NCI-H526 (cell line): ENCODE measurements at places on chromosomes 16 and 17.

DNA sequence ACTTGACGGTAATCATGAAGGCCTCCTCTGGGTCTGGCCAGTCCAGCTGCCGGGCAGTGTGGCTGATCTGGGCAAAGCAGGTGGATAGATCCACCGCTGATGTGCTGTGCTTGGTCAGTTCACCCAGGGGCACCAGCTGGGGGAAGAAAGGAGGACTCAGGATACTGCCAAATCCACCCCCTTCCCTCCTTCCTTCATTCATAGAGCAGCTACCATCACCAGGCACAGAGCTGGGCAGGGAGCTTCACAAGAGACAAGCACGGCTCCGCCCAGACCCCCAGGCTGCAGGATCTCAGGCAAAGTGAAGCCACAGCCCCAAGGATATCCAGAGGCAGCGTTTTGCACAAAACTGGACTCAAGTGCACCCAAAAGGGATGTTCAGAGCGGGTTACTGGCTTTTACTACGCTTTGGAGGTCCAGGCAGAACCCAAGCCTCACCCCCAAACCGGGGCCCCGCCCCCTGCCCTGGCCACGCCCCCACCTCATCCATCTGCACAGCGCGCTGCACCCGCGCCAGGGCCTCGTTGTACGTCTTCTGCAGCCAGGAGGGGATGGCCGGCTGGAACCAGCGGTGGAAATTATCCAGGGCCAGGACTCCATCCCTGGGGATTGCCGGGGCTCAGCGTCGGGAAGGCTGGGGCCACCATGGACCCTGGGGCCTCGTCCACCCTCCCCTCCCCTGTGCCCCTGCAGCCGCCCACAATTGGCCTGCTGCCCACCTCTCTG lies 9.1 kb downstream of the UNC13D start:
- no peak for DNase-seq

DNA sequence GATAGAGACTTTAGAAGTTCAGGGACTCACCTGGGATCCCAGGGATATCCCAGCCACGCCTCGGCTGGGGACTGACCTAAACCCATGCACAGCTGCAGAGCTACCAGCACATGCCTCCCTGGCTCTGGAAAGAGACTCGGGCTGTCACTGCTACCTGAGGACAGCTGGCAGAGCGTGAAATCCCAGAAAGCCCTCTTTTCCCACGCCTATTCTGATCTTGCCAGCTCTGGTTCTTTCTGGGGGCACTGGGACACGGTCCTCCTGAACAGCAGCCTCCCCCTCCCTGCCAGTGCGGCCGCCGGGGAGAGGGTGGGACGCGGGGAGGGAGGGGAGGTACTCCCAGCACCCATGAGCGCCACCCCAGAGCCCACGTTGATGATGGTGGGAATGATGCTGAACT lies 10.8 kb downstream of the P2RX5 start:
- peak; percentile 27 for DNase-seq

- peak; percentile 42 for DNase-seq
Measured at GRCh38 chr16:31072540-31073141, 1.4 kb downstream of the ZNF668 start.

GRCh38 chr17:48177816-48178215 lies 70.2 kb downstream of the SNX11 start:
- no peak for DNase-seq

- DNase-seq: no peak
Measured at GRCh38 chr16:86067516-86067915, 168.6 kb downstream of the IRF8 start.

DNA sequence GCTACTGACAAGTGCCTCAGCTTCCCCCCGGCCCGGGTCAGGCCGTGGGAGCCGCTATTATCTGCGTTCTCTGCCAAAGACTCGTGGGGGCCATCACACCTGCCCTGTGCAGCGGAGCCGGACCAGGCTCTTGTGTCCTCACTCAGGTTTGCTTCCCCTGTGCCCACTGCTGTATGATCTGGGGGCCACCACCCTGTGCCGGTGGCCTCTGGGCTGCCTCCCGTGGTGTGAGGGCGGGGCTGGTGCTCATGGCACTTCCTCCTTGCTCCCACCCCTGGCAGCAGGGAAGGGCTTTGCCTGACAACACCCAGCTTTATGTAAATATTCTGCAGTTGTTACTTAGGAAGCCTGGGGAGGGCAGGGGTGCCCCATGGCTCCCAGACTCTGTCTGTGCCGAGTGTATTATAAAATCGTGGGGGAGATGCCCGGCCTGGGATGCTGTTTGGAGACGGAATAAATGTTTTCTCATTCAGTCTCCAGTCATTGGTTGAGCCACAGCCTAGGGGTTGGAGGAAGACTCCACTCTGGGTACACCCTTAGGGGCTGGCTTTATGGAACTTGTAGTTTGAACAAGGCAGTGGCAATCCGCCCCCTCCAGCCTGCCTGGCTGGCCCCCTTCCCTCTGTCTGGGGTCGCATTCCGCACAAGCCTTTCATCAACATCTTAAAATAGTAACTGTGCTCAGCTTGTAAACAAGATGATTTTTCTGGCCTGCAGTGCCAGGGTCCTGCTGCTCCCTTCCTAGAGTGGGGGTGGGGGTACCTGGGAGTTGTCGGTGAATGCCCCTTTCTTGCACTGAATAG lies 4.1 kb downstream of the SYNGR2 start:
- peak; percentile 25 for DNase-seq

DNA sequence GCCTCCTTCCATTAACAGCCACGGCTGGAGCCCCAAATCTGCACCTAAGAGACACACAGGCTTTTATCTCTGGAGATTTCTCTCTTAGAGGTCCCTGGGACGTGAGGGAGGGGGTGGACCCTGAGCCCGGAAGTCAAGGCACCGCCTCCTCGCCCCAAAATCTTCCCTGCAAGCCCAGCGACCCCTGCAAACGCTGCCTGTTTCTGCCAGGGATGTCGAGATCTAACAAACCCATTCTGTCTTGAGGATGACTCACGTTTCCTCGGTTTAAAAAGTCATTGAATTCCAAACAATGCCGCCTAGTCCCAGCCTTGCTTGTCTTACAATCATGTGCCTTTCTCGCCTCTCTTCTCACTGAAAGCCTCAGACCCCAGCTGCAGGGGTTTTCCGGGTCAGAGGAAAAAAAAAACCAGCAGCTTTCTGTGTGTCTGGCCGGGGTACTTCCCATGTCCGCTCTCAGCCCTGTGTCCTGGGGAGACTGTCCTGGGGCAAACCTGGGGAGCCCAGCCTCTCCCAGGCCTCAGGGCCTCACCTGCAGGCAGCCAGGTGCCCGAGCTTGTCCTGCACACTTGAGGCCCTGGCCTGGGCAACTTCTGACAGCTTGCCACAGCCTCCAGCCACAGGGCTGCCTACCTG lies 15.4 kb downstream of the ARL2BP start:
- DNase-seq: no peak

DNA sequence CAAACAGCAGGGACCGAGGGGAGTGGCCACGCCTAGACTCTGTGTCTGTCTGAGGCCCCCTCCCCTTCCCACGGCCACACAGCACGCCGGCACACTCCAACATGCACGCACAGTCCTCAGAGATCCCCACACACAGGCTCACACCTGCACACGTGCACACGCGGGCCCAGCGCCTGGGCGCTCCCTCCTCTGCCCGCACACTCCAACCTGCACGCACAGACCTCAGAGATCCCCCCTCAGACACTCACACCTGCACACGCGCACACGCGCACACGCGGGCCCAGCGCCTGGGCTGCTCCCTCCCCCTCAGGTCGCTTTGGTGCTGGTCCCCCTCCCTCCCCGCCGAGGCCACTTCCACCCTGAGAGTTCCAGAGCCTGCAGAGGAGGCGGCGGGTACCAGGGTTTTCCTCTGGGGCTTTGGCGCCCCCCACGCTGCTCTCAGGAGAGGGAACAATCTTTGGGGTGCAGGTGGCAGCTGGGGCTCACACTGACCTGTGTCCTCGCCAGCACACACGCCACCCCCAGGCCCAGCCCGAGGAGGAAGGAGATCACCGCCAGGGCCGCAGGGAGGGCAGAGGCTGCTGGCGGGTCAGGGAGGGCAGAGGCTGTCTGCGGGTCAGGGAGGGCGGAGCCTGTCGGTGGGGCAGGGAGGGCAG lies 1.6 kb downstream of the CD7 start:
- no peak for DNase-seq

DNA sequence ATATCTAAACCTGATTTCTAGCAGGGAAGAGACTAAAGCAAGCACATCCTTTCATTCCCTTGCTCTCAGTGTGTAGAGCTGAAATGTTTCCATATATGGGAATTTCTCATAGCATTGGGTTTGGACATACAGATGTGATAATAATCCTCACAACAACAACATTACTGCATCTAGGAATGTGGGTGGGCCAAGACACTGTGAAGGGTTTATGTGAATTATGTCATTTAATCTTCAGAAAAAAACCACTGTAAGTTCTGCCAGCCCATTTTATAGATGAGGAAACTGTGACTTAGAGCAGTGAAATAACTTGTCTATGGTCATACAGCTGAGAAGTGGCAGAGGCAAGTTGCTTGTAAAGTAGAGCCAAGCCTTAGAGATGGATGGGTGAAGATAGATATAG lies 5.2 kb downstream of the OMG start:
- DNase-seq: no peak

- no peak for DNase-seq
Measured at GRCh38 chr16:83343935-83344366, 463.8 kb upstream of the HSBP1 start.

DNA sequence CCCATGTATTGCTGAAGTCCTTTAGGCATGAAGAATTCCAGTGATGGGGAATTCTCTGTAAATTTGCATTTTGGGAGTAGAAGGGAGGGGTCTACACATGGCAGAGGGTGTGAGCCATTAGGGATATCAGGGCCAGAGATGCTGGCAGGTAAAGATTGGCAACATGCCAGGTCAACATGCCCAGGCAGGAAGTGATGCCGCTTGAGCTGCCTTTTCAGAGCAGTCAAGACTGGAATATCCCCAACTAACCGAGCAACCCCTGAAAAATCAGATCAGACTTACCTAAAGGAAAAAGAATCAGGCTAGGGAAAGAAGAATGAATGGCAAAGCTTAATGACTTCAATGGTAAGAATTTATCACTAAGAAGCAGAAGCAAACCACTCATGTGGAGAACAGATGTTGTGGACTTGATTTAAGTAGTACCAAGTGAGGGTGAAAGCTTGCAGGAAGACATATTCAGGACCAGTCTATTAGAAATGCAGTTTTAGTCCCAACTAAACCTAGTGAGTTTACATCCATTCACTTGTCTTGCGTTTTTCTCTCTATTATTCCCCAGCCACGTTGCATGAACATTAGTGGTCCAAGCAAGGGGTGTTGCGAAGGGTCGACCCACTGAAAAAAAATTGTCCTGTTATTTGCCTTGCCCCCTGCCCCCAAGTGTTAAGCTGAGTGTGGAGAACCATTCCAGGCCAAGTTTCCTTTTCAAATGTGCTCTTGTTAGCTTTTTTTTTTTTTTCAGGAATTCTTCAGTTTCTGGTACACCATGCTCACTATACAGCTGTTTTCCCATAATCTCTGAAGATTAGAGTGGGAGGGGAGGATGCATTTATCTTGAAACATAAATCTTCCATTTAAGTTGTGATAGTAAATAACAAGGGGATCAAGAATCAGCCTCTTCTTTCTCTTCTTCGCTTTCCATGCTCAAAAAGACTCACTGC lies 105.2 kb downstream of the ABCA8 start:
- no peak for DNase-seq

DNA sequence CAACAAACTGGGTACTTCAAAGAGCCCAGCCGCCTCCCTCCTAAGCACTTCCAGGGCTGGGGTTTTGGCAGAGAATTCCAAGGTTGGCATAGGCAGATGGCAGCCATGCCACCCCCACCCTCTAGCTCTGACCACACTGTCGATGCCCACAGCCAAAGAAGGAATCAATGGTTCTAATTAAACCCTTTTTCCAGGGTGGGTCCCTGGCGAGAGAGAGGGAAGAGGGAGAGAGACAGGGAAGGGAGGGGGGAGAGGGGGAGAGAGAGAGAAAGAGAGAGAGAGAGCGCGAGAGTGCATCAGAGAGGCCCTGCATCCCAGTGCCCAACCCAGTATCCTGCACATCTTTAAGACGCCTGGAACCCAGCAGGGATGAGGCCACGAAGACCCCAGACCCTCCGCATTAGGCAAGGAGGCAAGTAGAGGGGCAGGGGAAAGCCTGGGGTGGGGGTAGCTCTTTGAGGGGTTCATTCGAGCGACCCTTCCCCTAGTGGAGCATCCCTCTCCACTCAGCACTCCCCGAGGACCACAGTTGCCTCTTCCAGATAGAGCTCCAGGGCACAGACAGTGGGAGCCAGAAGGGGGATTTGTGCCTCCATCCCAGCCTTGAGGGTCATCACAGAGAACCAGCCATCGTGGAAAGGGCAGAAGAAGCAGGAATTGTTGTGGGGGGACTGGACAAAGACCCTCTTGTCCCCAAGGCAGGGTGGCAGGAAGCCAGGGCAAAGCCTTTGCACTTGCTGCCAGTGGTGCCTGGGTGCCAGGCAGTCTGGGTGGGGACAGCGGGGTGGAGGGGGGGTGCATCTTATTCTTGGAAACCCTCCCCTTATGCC lies 2.6 kb downstream of the SRCIN1 start:
- no peak for DNase-seq

GRCh38 chr16:3235856-3236669 lies 1.1 kb upstream of the ZNF200 start:
- peak; percentile 30 for DNase-seq

DNA sequence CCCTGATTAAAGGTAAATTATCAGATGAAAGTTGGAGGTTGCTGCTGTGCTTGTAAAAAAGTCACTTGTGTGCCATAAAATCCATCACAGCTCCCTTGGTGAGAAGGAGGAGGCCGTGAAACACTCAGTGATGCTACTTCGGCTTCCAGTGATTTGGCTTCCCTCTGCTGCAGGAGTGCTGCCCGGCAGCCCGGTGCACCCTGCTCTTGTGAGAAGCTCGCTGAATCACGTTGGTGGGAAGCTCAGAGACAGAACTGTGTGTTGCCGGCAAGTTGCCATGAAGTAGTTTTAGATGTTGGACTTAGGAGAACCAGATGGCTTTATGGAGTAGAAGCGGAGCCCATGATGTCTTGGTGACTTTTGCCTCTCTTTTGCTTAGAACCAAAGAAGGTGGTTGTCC lies 33.3 kb downstream of the MSI2 start:
- DNase-seq: no peak

DNA sequence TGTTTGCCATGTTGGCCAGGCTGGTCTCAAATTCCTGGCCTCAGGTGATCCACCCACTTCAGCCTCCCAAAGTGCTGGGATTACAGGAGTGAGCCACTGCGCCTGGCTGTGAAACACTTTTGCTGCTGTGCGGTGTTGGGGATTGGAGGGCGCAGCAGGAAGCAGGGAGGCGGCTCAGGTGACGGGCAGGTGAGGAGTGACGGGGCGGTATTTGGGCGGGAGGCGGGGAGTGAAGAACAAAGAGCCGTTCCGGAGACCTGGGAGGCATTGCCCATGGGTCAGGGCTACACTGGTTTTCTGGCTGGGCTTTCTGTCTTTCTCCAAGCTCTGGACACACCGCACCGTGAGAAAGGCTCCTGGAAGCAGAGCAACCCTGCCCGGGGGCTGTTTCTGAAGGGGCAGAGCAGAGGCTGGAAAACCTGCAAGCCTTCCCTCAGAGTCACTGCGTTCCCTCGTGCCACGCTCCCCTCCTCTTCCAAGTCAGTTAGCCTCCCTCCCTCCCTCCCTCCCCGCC lies 22.1 kb downstream of the CRISPLD2 start:
- DNase-seq: peak; percentile 84
